Glutamatergic neuron (in vitro differentiated cells): ENCODE measurements at places on chromosomes 3 and 15. TPM values are rescaled to one million over a fixed set of nuclear protein-coding genes. Genes with fewer than 3 reads are reported as not detected.

DNA sequence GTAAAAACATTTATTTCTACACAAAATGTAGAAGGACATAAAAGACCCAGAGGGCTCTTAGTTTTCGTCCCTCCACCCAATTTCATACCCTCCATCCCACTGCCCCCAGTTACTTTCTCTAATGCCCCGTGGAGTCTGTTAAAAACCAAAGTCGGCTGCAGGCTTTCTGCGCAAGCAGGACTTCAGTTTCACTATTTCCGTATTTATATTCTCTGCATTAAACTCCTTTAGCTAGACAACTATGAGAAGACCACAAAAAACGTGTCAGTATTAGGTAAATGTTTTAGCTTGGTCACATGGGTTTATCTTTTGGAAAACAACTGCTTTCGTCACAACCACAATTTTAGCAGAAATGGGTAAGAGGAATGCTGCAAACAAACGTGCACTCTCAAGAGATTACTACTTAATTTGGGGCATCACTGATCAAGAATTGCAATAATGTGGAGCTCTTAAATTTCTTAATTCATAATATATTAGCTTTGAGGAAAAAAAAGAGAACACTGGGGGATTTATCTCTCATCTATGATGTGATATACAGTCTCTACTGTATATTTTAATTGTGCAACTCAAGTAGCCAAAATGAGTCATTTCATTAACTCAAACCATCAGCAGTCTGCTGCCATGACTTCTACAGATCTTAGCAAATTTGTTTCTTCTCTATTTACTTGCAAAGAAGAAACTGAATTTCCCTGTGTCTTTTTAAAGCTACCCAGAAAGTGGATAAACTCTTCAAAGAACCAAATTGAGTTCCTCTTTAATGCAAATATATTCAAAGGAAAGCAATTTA, 740 bp upstream of the NSMCE3 start:
- H3K27ac ChIP-seq: peak overlapping the region; percentile 96
- no peak for DNase-seq
- no peaks in the 10 kb centered on the region for H3K27me3 ChIP-seq
- H3K4me3 ChIP-seq: peak overlapping the region; percentile 99

- no peak overlapping the region for H3K27ac ChIP-seq
- no peaks in the 10 kb centered on the region for H3K27me3 ChIP-seq
- H3K4me1 ChIP-seq: peaks cover 11% of the 10 kb centered on the region
- H3K36me3 ChIP-seq: no peaks in the 10 kb centered on the region
- no peak for DNase-seq
- no peak overlapping the region for H3K4me3 ChIP-seq
These were observed 169.5 kb downstream of the USP13 start for GRCh38 chr3:179822296-179822695.

DNA sequence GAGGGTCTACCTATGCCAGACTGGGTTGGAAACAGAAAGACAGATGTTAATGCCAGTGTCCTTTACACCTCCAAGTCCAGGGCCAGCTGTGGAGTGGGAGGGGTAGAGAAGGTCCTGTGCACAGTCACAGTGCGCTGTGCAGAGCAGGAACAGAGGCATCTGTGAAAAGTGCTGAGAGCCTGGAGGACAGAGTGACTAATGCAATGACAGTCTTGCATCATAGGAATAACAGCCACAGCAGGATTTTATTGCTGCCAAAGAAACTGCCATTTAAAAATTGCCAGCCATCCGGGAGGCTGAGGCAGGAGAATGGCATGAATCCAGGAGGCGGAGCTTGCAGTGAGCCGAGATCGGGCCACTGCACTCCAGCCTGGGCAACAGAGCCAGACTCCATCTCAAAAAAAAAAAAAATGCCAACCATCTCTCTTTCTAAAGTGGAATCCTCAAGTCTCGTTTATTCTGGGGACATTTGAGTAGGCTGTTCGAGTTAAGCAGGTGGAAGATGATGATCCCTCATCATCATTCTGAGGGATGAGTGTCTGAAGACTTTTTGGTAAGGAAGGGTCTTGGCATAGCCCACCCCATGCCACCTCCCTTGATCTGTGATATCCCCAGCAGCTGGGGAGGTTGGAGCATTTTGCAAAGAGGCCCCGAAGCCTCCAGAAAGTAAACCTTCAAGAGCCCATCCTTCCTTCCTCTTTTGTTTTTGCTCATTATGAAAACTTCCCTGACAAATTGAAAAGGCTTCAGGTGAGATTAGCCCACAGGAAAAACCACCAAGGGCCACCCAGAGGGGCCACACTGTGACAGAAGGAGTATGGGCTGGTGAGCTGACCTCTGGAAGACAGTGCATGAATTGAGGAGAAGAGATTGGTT, 7.7 kb downstream of the CCR2 start:
- no peak overlapping the region for H3K27ac ChIP-seq
- H3K4me1 ChIP-seq: no peaks in the 10 kb centered on the region
- H3K27me3 ChIP-seq: no peaks in the 10 kb centered on the region
- no peak for DNase-seq

KLHDC8B gene
- 36.3 TPM for total RNA-seq

HTD2 gene
- 7.4 TPM for total RNA-seq

ACAD11 gene
- 9.4 TPM for total RNA-seq

B3GNT5 gene
- total RNA-seq: 2.9 TPM

PLA2G4E gene
- 1.0 TPM for total RNA-seq

HAUS2 gene
- total RNA-seq: 24.5 TPM

GPR149 gene
- 0.25 TPM for total RNA-seq
